ENCODE measurements at places on chromosomes 4 and X.

GRCh38 chrX:50747471-50747900 lies 66.5 kb downstream of the SHROOM4 start:
- no peak for DNase-seq

DNA sequence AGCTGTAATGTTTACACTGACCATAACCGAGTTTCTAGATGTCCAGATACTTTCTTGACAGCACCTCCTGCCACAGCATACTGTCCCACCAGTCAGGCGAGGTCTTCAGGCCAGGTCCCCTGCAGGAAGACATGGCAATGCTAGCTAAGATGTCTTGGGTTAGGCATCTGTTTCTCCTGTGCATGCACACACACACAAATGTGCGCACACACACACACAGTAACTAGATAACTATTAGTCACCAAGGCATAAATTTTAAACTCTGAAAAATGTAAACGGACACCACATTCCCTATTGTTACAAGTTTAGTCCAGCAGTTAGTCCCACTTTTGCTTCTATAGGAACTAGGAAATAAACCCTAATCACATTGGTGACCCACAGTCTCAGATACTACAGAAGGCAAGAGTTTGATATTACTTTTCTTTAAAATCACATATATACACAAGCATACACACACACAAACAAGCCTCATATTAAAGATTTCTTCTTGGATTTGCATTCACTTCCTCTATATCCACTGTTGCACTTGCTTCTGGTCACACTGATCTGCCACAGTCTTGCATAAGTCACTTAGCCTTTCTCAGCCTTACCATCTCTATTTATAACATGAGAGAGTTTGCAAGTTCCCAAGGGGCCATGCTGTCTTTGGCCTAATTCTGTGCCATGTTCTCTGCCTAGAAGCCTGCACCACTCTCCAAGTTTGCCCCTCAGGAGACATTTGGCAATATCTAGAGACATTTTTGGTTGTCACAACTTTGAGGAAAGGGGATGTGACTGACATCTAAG lies 32.2 kb downstream of the IL21 start:
- DNase-seq: no peak

DNA sequence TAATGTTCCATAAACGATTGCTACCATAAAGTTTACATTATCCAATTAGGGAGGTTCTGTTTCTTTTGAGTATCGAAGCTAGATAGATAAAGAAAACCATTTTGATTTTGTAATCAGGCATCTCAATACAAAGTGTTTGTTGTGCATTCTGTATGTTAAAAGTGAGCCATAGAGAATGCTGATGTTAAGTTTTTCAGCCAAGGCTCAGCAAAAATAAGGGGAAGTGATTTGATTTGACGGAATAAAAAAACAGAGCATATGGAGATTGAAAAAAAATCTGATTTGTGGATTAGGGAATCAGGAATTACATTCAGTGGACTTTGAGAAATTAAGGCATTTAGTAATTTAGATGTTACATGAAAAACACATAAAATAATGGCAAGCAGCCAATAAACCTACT lies 314.8 kb downstream of the PPP3CA start:
- DNase-seq: no peak

- no peak for DNase-seq
Measured at GRCh38 chr4:155978810-155979209, 25.1 kb upstream of the CTSO start.

GRCh38 chr4:169334335-169334734 lies 63.6 kb upstream of the SH3RF1 start:
- no peak for DNase-seq

DNA sequence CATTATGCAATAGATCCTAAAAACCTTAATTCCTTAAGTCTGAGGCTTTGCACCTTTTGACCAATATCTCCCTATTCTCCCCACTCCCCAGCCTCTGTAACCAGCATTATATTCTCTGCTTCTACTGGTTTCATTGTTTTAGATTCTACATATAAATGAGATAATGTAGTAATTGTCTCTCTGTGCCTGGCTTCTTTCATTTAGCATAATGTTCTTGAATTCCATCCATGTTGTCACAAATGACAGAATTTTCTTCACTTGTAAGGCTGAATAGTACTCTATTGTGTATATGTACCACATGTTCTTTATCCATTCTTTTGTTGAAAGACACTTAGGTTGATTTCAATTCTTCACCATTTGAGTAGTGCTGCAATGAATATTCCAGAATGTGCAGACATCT lies 66.0 kb downstream of the MAGEC1 start:
- no peak for DNase-seq

DNA sequence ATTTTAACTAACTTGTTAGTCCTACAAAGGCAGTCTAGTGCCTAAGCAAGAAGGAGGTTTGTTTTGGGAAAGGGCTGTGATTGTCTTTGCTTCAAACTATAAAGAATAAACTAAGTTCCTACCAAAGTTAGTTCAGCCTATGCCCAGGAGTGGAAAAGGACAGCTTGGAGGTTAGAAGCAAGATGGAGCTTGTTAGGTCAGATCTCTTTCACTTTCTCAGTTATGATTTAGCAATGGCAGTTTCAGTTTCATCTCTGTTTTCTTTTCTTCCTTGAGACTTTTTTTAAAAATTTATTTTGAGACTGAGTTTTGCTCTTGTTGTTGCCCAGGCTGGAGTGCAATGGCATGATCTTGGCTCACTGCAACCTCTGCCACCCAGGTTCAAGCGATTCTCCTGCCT lies 82.9 kb upstream of the NLGN4X start:
- no peak for DNase-seq

DNA sequence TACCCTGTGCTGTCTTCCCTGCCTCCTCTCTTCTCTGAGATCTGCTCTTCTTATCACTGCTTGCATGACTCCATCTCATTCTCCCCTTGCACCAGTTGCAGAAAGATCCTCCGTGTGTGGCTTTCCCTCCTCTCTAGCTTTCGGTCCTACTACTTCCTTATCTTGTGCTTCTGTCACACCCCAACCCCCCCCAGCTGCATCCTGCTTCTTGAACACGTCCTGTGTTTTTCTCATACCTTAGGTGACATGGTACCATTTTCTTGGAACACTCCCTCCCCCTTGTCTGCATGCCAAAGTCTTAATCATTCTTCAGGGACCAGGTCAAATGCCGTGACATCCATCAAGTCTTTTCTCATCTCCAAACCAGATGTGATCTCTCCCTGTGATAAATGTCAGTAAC lies 46.4 kb downstream of the FHL1 start:
- DNase-seq: no peak

GRCh38 chr4:128660361-128661215 lies 148.9 kb upstream of the JADE1 start:
- no peak for DNase-seq

DNA sequence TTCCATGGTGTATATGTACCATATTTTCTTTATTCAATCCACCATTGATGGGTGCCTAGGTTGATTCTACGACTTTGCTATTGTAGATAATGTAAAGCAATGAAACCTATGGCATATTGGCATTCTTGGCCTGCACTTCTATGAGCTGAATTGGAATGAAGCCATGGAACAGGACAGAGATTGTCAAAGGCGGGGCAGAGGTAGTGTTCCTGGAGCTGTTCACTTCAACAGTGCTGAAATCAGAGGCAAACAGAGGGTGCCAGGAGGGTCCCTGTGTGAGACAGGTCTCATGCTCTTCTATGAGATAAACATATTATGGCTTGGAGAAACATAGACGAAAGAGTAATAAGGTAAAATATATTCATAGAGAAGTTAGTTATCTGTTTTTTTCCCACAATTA lies 342.6 kb upstream of the VCX start:
- DNase-seq: no peak

- no peak for DNase-seq
Measured at GRCh38 chr4:40394236-40394635, 59.1 kb downstream of the CHRNA9 start.

DNA sequence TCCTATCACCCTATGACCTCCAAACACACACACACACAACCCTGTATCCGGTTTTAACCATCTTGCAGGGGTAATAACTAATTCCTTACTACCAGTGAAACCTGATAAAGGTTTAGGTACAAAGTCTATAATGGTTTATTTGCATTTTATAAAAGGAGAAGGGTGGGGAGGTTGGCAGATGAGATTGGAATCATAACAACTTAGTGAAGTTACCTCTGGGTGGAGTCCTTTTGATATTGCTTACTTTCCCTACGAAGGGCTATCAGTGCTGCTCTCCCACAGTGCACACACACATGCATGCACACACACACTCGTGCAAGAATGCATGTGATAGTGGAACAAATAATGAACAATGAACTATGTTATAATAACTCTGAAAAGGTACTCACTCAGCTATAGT lies 56.1 kb downstream of the CCSER1 start:
- DNase-seq: no peak

DNA sequence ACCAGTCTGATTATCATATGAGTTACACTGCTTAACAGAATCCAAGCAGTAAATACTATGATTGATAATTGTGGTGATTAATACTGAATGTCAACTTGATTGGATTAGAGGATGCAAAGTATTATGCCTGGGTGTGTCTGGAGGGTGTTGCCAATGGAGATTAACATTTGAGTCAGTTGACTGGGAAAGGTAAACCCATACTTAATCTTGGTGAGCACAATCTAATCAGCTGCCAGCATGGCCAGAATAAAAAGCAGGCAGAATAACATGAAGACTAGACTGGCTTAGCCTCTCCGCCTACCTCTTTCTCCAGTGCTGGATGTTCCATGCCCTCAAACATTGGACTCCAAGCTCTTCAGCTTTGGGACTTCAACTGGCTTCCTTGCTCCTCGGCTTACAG lies 961.3 kb downstream of the ADGRL3 start:
- DNase-seq: no peak

GRCh38 chrX:153443476-153444332 lies 2.2 kb downstream of the TREX2 start:
- DNase-seq: no peak

- no peak for DNase-seq
Measured at GRCh38 chr4:73193155-73193554, 65.4 kb downstream of the ANKRD17 start.

GRCh38 chr4:153116291-153116680 lies 88.0 kb upstream of the TRIM2 start:
- DNase-seq: no peak

All from 8988T (cell line).